Inflammatory macrophage treated with lipopolysaccharide for 4 hours (primary cell): ENCODE measurements at places on chromosomes 1 and 21.
A peak's percentile ranks its signal among the peaks of the same experiment; 100 is the strongest.

DNA sequence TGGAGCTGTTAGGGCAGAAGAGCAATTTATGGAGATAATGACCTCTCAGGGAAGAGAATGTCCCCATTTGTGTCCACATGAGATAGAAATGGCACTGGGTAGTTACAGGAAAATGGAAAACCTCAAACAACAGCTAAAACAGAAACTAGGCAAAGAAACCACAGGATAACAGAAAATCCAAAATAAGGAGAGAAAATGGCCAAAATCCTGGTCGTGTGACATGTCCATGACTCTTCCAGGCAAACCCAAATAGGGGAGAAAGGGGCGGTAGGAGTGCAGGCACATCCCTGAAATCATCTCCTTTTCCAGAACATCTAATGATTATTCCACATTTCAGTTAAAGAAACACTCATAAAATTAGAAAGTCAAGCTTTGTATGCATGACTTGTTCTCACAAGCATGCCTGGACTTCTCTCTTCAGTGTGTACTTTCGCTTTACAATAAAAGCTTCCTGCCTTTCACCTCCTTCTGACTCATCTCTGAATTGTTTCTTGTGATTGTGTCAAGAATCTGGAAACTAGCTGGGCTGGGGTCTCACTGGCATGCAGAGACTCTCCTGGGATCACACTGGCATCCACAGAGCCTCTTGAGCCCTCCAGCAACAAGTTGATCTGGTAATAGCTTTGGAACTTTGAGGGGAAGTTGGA, 171.4 kb upstream of the ZP4 start:
- DNase-seq: no peak

DNA sequence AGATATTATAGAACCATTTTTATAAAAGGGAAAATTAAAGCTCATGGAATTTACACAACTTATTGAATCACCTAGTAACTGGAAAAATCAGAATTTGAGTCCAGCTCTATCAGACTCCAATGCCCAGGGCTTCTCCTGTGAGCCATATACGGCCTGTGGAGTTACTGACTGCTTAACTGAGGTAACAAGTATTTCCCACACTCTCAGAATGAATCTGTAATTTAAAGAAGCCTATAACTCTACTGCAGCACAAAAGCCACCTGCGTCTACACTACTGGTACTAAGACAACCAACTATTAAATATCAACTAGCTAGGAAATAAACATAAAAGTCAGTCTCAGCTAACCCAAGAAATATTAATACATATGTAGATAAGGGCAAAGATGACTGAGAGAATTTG, 29.4 kb downstream of the SMYD3 start:
- no peak for DNase-seq

DNA sequence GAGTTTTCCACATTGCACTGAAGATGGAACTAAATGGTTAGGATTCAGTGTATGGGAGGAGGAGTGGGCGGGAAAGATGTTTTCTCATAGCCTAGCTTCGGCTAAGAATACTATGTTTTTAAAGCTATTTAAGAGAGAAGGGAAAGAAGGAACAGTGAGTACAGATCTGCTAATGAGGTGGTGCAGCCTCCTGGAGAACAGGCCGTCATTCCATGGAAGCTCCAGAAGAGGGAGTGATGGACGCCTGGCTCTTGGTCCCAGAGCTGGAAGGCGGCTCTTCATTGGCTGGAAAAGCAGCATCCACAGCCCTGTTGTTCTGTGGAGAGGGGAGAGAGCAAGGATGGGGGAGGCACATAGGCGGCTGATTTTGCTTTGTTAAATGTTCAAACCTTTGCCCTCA, 6.9 kb downstream of the CAMK1G start:
- DNase-seq: peak; percentile 30

GRCh38 chr1:192678099-192678498, 42.2 kb downstream of the RGS13 start:
- DNase-seq: no peak

DNA sequence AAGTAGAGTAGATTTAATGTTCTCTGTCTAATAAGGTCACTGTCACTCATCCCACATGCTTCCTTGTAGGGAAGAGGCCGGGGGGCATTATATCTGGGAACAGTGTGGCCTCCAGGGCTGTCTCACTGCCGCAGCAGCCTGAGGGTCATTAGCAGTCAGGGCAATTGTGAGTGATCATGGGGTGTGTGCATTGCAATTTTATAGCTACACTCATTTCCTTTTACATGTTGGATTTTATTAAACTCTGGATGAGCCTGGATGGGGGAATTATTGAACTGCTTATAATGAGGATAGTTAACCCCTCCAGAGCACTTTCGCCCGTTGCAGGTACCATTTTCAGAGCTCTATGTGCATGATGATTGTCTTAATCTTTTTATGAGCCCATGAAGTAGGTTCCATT, 60.9 kb upstream of the DISP3 start:
- DNase-seq: no peak

DNA sequence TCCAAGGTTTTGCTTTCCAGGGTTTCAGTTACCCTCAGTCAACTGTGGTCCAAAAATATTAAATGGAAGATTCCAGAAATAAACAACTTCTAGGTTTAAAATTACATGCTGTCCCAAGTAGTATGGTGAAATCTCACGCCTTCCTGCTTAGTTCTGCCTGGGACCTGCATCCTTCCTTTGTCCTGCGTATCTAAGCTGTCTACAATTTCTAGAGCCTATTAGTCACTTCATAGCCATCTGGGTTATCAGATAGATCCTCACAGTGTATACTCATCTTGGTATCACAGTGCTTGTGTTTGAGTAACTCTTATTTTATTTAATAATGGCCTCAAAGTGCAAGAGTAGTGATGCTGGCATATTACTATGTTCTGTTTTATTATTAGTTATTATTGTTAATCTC, 157.7 kb downstream of the ROR1 start:
- no peak for DNase-seq

DNA sequence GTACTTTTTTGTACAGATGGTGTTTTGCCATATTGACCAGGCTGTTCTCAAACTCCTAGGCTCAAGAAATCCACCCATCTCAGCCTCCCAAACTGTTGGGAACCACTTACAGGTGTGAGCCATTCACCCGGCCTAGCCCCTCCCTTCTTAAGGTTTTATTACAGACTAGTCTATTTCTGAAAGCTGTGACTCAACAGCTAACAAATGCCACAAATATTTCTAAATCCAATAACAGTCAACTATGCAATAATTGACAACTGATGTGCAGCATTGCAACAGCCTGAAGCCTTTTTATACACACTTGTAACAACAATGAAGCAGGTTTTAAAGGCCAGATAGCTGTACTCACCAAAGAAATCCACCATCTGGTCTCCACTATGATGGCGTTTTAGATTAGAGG, 51.4 kb downstream of the GRIK1 start:
- no peak for DNase-seq

- no peak for DNase-seq
These were observed 65.7 kb downstream of the NVL start for GRCh38 chr1:224264321-224264720.

DNA sequence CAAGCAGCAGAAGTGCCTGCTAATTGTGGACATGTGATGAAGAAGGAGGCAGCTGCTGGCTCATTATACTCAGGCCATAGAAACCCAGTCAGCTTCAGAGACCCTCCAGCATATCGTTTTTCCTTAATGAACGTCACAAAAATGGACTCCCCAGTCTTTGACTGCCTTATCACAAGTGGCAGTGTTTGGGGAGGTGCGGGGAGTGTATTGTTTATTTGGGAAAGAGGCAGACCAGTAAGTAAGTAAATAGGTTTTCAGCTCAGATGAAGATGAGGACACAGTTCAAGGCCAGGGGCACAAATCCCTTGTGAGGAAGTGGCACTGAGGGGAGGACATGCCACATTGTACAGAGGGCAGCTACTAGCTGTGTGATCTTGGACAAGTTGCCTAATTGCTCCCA, 43.5 kb upstream of the NRDC start:
- no peak for DNase-seq

DNA sequence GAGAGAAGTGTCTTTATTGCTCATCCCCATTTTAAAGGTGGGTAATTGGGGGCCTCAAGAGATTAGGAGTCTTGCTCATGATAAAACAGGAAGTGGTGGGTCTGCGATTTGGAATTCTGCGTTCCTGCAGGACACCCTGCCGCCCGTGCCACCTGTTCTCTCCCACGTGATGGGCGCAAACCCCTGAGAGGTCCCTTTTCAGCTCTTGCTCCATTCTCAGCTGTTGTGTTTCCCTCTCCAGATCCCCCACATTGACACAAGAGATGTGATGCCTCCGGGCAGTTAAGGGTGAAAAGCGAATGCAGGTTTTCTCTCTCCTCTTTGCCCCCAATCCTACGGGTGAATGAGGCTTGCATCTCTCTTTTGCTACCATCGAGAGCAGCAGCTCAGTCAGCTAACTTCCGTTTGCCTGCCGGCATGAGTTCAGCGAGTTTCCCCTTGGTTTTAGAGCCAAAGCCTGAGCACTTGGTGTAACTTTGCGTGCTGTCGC, 57.5 kb downstream of the KIF26B start:
- DNase-seq: no peak

DNA sequence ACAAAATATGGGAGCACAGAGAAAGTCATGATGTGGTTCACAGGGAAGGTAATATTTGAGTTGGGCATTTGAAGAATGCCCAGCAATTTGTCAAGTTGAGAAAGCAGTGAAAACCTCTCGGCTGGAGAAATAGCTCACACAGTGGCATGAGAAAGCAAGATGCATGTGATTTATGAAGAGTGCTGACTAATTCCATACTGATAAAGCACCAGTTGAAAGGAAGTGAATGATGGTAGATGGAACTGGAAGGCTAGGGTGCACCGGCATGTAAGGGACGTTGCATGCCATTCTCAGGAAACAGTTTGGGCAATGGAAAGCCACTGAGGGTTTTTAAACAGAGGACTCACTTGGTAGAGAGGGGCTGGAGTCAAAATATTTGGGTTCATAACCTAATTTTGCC, 53.5 kb upstream of the MTF2 start:
- no peak for DNase-seq

DNA sequence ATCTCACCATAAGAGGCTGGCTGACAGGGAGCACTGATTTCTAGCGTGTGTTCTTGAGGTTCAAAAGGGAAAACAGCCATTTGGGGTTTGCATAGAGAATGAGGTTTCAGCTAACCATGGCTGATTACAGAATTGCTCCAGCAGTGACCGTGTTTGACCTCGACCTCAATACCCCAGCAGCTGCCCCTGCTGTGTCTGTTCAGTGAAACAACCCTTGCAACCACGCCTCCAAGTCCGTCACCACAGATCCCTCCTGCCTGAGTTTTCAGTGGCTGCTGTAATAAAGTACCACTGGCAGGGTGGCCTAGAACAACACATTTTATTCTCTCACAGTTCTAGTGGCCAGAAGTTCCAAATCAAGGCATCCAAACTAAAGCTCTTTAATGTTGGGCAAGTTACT, 147.7 kb downstream of the HUNK start:
- no peak for DNase-seq

- DNase-seq: no peak
These were observed 76.1 kb downstream of the CD58 start for GRCh38 chr1:116494745-116495144.

DNA sequence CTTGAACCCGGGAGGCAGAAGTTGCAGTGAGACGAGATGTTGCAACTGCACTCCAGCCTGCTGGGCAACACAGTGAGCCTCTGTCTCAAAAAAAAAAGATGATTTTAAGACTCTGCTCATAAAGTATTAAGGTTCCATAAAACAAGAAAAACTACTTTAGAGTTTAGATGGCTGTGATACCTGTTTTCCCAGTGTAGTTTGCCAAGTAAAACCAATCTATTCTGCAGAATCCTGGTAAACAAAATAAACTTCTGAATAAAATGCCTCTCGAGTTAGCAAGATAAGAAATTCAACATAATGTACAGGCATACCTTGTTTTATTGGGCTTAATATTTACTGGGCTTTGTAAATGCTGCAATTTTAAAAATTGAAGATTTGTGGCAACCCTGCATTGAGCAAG, 30.8 kb downstream of the LTN1 start:
- no peak for DNase-seq

DNA sequence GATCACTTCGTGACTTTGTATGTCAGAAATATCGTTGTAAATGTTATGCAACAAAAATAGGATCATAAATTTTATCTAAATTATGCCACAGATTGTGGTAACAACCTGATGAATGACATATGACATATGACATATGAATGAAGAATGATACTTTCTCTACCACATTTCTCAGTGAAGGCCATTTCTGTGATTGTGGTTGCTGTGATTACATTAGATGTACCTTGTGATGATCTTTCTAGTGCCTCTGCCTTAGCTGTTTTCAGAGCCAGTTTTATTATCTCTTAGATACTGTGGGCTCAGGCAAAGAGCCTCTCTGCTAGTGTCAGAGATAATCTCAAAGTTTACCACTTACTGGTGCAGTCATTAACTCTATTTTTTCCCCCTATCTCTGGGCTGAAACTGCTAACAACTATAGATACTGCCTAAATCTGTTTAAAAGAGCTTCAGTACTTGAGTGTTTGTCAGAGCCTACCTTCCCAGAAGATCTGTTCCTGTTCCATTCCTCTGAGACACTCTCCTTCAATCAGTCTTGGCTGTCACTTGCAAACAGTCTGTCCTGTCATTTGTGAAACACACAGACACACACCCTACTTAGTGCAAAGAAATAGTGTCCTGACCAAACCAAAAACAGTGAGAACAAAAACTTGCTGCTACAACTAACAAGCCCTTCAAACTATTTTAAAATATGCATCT, 55.5 kb downstream of the HMCN1 start:
- no peak for DNase-seq

GRCh38 chr1:27349784-27350662, 8.2 kb downstream of the SYTL1 start:
- no peak for DNase-seq

DNA sequence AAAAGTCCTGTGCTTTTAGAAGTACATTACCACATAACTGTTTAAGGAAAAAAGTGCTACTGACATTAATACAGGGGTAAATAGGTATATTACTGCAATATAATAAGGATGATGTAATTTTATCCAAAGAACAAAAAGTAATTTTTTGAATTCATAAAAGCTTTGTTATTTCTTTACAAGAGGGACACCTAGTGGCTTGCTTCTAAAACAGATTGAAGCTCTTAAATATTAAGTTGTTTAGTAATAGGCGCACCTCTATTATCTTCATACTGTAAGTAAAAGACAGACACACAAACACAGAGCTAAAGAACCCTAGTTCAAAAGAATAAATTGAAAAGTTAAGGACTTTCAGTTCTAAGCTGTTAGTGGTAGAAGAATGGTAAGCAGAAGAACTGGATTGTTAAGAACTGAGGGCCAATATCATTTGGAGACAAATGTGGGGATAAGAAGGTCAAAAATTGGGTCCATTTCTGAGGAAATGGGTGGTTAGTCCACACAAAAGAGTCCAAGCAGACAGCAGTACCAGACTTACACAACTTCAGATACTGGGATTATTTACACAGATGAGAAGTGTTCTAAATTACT, 15.4 kb downstream of the ZNHIT6 start:
- no peak for DNase-seq
